CD4-positive, alpha-beta T cell treated with Interleukin-1 beta for 1 hour (primary cell): ENCODE measurements at places on chromosomes 13 and 19.

- DNase-seq: no peak
Measured at GRCh38 chr13:24181991-24182702, 21.6 kb downstream of the SPATA13 start.

- no peak for DNase-seq
Measured at GRCh38 chr19:5048727-5049553, 80.0 kb downstream of the KDM4B start.

GRCh38 chr19:1248786-1249297 is 459 bp downstream of the MIDN start:
- peak; percentile 88 for DNase-seq

- DNase-seq: no peak
Measured at GRCh38 chr19:39296906-39297305, 699 bp downstream of the IFNL1 start.

DNA sequence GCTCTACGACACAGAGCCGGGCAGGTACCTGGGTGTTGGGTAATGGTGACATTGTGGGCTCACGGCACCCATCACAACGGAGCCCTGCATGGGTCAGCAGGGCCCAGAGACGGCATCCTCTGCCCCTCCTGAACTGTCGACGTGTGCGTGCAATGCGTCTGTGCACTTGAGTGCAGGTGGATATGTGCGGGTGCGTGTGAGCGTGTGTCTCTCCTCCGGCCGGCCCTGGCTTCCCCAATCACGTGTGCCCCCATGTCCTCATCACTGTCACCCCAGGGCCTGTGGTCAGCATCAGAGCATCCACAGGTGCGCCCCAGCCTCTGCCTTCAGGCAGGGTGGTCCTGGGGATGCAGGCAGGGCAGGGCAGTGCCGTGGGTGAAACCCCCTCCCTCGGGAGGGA is 37.2 kb upstream of the TPM4 start:
- DNase-seq: no peak

- no peak for DNase-seq
Measured at GRCh38 chr19:55442372-55442961, 633 bp downstream of the SHISA7 start.

- no peak for DNase-seq
Measured at GRCh38 chr13:98938801-98939200, 39.1 kb downstream of the DOCK9 start.

DNA sequence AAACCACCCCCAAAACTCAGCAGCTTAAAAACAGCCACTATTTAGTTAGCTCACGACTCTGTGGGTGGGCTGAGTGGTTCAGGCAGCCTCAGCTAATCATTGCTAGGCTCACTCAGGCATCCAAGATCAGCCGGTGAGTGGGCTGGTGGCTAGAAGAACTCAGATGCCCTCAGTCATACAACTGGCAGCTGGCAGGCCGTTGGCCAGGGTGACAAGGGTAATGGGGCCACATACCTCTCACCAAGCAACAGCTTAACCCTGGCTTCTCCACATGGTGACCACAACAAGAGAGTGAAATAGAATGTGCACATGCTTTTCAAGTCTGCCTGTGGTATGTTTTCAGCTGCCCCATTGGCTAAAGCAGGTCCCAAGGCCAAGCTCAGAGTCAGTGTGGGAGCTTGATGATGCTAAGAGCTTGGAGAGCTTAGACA is 435.4 kb upstream of the TSHZ3 start:
- DNase-seq: no peak

- no peak for DNase-seq
Measured at GRCh38 chr13:47142105-47142504, 245.3 kb upstream of the HTR2A start.

- peak; percentile 80 for DNase-seq
Measured at GRCh38 chr19:45515081-45515624, 7.9 kb downstream of the VASP start.

DNA sequence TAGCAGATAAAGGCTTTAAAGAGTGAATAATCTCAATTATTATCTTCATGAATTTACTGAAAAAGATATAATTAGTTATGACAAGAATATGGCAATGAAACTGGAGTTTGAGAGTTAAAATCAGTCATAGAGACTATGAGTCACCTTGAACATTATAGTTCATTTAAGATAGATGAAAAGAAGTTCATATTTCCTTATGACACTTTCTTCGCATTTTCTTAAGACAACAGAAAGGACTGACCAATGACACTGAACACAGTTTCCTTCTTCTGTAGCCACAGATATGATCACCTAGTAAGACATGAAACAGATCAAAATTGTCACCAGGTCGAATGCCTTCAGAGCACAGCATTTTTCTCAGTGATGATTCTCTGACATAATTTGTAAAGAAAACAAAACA is 202.1 kb downstream of the KLF12 start:
- DNase-seq: no peak
